Activated CD4-positive, alpha-beta T cell treated with anti-CD3 and anti-CD28 coated beads, Interleukin-2, amount 10 ng/mL, durations not matched to agents 7 days and 5 days (primary cell): ENCODE measurements at places on chromosomes 1 and 21. TPM values are rescaled to one million over a fixed set of nuclear protein-coding genes. Genes with fewer than 3 reads are reported as not detected.
A peak's percentile ranks its signal among the peaks of the same experiment; 100 is the strongest.

DNA sequence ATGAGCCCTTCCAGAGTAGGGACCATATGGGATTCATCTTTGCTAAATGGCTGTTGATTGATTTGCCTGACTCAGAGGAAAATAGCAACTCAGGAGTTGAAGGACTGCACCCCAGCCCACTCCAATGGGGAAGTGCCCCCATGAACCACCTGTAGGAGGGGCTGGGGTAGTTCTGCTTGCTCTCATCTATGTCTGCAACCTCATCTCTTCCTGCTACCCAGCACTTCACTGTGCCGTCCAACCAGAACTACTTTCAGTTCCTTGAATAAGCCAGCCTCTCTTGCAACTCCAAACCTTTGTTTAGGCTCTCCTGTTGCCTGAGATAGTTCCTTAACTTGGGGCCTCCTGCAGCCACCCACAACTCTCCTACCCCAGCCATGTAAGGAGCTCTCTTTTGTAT, 26.6 kb downstream of the BEND5 start:
- no peak for DNase-seq

DNA sequence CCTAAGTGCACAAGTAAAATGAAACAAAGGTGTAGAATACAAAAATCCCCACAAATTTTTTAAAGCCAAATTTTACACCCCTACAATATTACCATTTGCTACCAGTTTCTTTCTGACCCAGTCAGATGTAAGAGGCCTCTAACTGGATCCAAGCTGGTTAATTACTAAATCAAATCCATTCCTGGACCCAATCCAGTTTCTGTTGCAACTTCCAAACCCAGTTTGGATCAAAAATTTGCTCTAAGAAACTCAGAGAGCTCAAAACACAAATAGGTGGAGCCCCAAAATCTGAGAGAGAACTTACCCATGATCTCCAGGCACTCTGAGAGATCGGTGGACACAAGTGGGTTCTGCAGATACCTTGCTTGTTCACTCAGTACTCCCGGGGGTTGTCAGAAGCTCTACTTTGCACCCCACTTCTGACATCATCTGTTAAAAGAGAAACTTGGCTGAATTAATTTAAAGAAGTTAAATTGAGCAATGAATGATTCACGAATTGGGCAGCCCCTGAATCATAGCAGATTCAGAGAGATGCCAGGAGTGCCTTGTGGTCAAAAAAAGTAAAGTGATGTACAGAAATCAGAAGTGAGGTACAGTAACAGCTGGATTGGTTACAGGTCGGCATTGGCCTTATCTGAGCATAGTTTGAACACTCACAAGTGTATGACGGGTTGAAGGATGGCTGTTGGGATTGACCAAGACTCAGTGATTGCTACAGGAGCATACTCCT, 448.0 kb downstream of the KCNT2 start:
- no peak for DNase-seq

DNA sequence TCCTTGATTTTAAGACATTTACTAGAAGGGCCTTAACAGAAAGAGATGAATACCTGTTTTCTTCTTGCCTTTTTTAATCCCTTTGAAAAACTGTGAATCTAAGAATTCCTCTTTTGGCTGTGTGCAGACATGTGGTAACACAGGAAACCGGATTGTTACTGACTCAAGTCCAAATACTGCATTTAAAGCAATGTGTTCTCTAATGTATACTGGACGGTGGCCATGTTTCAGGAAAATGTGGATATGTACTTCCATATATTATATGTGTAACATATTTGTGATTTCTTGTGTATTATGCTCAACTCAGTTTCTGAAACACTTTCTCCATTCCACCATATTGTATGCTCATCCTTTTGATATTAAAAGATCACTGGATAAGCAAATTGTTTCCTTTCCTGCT, 185.1 kb downstream of the LRRC7 start:
- DNase-seq: no peak

GRCh38 chr1:234250747-234251146, 122.5 kb upstream of the COA6 start:
- DNase-seq: no peak

- DNase-seq: no peak
These were observed 199.0 kb upstream of the DPYD start for GRCh38 chr1:98119796-98120195.

GRCh38 chr1:156745881-156746280, 5.0 kb upstream of the MRPL24 start:
- DNase-seq: no peak

- DNase-seq: no peak
These were observed 7.0 kb upstream of the ABCD3 start for GRCh38 chr1:94411237-94411636.

DNA sequence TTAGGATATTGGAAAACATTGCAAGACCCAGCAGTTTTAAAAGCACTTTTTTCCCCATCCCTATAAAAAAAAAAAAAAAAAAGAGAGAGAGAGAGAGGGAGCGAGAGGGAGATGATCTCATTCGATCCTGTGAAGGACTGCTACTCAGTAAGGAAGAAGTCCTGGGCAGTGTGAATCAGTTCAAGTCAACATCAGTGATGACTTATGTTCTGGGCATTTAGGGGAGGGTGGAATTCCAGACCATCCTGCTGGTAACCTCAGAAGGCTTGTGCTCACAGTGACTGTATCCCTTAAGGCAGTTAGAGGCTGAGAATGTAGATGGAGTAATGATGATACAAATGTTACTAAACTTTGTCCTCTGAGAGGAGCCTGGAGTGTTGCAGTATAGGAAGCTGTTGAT, 151.4 kb downstream of the TGFB2 start:
- no peak for DNase-seq

- peak; percentile 90 for DNase-seq
These were observed at the start of gene GNPAT for GRCh38 chr1:231240883-231241735. GNPAT (plus strand) TSS chr1:231241212; CDS start chr1:231241379, 167 bp downstream.

DNA sequence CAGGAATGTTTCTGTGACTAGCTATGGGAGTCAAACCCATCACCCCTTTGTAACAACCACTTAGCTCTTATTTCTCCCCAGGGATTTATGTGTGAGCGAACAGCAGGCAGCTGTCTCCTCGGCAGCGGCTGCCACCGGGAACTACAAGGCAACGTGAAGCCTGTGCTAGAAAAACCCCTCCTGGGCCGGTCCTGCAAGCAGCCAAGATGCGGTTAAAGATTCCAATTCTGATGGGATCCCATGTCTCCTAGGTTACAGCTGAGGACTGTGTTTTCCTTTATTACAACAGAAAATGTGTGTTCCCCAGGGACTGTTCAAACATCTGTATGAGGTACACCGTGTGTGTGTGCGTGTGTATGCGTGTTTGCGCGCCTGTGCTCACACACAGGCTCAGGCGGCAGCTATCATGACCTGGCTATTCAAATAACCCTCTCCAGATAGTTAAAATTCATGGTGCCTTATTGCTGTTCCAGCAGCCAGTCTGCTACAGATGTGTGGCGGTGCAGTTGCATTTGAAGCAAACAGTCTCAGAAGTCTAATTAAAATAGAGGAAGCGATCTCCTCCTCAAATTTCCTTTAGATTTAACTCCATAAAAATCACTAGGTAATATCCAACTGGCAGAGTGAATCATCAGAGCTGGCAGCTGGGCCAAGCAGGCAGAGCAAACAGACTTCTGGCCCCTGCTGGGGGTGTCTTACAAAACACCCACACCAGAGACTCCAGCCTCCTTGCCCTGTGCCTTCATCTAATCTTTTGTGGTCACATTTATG, 68.0 kb downstream of the LMX1A start:
- no peak for DNase-seq

GRCh38 chr21:43571976-43572375, 87.3 kb downstream of the HSF2BP start:
- DNase-seq: no peak

GRCh38 chr1:13587256-13588030, 3.8 kb downstream of the PDPN start:
- DNase-seq: no peak

GRCh38 chr1:212147581-212148033, 112.1 kb downstream of the DTL start:
- no peak for DNase-seq

GRCh38 chr1:195740862-195741261, 867.4 kb downstream of the KCNT2 start:
- DNase-seq: no peak

- DNase-seq: no peak
These were observed 171.0 kb downstream of the PGBD5 start for GRCh38 chr1:230255116-230255515.

- no peak for DNase-seq
These were observed 39.5 kb downstream of the CRB1 start for GRCh38 chr1:197307551-197307950.

DNA sequence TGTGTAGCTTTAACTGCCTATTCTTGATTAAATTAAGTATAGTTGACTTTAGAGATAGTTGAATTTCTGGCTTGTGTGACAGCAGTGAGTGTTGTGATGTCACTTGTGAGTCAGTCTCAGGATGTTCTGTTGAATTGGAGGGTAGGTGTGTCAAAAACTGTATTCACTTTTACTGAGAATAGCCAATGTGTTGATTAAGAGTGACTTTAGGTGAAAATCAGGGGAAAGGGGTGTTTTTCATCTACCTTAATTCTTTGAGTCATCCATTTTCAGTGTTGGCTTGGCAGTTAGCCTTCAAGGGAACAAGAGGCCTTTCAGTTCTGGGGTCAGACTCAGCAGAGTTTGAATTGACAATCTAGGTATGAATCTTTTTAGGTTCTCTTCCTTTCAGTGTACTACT, 75.9 kb downstream of the CDC14A start:
- no peak for DNase-seq

GRCh38 chr1:90246069-90246468, 251.2 kb downstream of the ZNF326 start:
- no peak for DNase-seq

DNA sequence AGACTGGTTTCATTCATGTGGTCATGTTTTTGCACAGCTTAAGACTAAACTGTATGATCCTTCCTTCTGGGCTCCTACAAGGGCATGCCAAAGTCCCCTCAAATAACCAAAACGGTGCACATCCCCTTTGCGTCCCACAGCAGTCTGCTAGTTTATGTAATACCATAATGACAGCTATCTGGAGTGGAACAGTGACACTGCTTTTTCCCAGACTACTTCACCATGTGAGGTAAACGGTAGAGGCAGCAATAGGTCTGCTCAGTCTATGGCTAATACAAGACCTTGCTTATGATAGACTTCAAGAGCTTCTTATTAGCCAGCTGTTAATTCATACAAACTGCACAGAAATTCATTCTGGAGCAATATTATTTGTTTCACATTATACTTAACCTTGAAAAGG, 395.5 kb downstream of the SMYD3 start:
- DNase-seq: no peak

DNA sequence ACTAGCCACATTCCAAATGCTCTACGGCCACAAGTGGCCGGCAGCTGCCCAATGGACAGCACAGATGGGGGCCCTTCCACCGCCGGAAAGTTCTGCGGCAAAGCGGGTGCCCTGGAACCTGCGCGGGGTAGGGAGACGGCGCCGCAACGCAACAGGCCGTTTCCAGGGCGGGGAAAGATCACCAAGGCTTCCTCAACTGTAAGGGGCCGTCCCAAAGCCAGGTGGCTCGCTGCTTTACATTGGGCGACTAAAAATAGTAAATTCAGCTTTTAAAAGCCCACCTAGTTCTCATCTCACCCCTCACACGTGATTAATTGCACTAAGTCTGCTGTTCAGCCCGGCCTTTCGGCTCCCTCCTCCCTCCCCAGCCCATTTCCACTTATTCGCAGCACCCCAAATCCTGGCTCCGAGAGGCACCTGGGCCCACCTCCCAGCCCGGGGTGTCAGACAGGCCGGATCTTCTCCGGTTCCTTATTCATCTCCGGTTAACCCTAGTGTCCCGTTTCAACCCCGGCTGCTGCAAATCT, 643 bp downstream of the CFAP298 start:
- peak; percentile 53 for DNase-seq

- DNase-seq: no peak
These were observed 23.4 kb downstream of the SESN2 start for GRCh38 chr1:28282426-28283407.

GRCh38 chr1:214957330-214958137, 125.0 kb upstream of the KCNK2 start:
- DNase-seq: no peak

- DNase-seq: no peak
These were observed 819.3 kb downstream of the BRINP3 start for GRCh38 chr1:189658381-189658780.

DNA sequence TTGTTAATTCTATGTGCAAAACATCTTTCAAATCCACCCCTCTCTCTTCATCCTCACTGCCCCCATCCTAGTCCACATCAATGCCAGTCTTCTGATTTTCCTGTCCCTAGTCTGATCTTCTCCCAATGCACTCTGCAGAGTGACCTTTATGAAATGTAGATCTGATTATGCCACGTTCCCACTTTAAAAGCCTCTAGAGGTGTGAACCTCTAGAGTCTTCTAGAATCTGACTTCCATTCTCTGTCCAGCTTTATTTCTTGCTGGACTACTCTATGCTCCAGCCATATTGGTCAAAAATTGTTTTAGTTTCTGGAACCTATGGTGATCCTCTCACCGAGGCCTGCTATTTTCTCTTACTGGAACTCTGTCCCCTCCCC, 32.5 kb downstream of the ZNF648 start:
- DNase-seq: no peak

- DNase-seq: no peak
These were observed 57.7 kb upstream of the ATP5PO start for GRCh38 chr21:33973268-33973667.

DNA sequence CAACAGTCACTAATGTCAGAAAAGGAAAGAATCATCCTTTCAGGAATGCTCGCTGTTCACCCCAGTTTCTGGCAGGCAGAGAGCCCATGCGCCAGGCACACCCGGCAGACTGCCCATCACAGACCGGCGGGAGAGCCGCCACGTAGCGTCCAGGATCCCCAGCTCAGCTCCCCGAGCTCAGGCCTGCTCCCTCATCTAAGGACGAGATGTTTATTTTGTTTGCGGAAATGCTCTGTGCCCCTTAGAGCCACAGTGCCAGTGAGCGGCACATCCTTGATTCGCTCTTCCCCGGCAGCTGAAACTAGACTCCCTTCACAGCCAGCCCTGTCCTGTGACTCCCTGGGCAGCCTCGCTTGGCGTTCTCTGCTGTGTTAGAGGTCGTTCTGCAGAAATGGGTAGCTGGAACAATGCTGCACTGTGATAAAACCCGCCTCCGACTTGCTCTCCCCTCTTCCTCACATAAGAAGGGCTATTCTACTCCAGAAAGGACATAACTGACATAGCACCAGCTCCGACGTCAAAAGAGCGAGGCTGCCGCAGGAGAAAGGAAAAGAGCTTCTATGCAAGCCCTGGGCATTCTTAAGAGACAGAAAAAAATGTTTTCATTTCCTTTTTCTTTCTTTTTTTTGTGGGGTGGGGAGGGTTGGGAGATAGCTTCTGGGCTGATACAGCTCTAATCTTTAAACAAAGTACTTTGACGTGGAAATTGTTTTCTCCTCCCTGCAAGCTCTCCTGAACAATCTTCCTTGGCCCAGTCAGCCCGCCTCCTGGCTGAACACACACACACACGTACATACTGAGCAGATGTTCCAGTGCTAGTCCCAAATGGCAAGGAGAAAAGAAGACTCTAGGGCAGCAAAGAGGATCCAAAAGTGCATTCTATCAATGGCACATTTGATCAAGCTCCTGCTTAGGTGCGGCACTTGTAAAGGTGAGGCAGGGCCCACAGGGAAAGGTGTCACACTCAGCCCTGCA, 37.2 kb downstream of the MRAP start:
- DNase-seq: no peak

CFAP126 gene
- not detected for total RNA-seq

RAP1GAP gene
- 0.32 TPM for total RNA-seq

MINDY1 gene
- 23.9 TPM for total RNA-seq

C1QC gene
- not detected for total RNA-seq

TTC22 gene
- 10.6 TPM for total RNA-seq

TTC34 gene
- 1.6 TPM for total RNA-seq

GSTM4 gene
- 36.3 TPM for total RNA-seq

OR2L13 gene
- not detected for total RNA-seq

AURKAIP1 gene
- 125 TPM for total RNA-seq

DUSP10 gene
- 12.3 TPM for total RNA-seq

FOXJ3 gene
- 46.5 TPM for total RNA-seq

PSRC1 gene
- total RNA-seq: 34.5 TPM
